ENCODE measurements at places on chromosomes 4 and X.

DNA sequence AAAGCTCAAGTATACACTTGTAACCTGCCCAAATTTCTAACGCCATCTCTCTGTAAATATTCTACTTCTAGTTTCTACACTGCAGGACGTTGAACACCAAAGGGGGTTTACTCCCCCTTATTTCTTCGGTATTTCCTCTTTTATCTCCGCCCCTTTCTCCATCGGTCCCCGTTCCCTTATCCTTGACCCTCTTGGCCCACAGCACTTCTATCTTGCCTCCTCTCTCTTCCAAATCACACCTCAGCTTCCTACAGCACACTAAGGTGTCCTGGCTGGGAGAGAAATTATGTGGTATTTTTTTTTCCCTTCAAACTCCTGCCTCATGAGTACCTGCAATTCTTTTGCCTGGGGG lies 715 bp downstream of the ZMAT1 start:
- peak; percentile 1 for DNase-seq

GRCh38 chr4:138305050-138305449 lies 62.9 kb upstream of the SLC7A11 start:
- DNase-seq: no peak

DNA sequence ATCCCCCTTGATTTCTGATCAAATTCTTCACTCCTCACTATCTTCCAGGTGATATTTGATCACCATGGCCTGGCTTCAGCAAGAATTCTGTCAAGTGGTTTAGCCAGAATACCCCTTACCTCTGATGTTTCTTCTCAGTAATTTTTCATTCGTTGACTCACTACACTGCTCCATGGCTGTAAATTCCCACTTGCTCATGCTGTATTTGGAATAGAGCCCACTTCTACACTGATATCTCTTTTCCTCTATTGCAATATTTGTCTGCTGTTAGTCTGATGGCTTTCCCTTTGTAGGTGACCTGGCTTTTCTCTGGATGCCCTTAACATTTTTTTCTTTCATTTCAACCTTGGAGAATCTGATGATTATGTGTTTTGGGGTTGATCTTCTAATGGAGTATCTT lies 73.9 kb upstream of the DIPK2B start:
- DNase-seq: no peak

- DNase-seq: no peak
These were observed 479.8 kb downstream of the KLHL13 start for GRCh38 chrX:117636826-117637225.

DNA sequence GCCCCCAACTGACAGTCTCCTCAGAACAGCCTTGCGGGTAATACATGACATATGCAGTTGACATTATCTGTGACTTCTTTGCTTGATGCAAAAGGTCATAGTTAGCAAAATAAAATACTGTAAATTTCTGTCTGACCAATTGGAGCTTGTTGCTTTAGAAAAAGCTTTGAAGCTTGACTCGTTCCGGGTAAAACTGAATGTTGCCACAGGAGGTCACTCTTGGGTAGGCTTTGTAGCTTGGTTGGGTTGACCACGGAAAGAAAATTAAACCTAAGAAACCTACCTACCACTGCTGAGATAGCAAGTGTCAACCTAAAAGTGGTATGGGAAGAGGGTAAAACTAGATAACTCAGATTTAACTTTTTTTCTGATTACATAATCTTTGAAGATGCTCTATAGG lies 23.2 kb downstream of the PRPS2 start:
- peak; percentile 32 for DNase-seq

DNA sequence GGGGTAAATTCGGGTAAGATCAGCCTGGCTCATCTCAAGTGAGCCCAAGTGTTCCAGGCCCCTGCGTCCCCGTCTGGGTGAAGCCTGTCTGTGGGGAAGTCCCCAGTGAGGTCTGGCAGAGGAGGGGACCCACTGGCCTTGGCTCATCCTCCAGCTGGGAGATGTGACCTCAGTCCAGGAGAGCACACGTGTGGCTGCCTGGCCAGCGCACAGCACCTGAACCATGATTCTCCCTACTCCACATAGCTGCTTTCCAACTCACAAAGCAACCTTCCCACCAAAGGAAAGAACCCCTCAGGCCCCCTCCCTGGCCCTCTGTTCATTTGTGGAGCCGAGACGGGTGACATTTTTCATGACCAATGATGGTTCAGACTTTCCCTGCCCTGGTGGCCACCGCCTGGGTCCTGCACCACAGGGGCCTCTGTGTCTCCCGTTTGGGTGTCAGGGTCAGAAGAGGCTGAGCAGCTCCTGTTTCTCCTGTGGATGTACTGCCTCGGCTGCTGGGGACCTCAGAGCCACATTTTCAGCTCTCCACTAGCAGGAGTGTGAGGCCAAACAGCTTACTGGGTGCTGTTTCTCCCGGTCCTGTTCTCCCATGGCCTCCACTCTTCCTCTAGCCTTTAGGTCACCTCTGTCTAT lies 111.4 kb downstream of the CPZ start:
- no peak for DNase-seq

DNA sequence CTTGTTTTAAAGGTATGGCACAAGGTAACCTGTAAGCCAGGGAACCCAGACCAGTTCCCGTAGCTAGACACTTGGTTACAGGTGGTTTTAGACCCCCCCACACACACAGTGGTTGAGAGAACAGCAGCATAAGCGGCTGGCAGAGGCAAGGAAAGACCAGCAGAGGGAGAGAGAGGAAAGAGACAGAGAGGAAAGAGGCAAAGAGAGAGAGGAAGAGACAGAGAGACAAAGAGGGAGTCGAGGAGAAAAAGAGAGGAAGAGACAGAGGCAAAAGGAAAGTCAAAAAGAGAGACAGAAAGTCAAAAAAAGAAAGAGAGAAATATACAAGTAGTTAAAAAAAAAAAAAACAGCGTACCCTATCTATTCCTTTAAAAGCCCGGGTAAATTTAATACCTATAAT lies 19.5 kb upstream of the PCSK1N start:
- DNase-seq: no peak

- DNase-seq: no peak
These were observed 26.9 kb downstream of the CSF2RA start for GRCh38 chrX:1295550-1295949.

DNA sequence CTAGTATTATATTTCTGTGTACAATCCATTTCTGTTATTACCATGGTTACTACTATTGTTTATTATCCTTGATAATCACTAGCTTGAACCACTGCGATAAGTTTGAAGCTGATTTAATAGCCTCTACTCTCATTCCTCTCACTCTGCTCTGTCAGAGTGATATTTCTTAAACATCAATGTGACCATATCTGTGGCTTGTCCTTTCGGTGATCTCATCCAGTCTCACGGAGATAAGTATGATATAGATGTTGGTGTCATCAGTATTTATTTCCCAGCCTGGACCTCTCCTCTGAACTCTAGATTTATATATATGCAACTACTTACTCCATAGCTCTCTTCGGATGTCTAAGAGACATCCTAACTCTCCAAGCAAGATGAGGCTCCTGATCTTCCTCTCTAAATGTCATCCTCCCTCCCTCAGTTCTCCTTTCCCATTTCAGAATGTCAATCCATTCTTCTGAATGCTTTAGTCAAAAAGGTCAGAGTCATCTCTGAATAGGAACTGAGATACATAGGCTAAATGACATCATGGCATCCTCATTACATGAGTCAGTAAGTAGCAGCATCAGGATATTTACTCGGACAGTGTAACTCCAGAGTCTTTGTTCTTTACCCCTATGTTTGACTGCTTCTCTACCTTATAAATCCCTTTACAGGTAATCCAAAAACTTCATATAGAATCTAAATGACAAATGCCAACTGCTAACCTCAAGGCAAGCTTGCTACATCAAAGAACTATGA lies 129.5 kb downstream of the PACRGL start:
- no peak for DNase-seq

DNA sequence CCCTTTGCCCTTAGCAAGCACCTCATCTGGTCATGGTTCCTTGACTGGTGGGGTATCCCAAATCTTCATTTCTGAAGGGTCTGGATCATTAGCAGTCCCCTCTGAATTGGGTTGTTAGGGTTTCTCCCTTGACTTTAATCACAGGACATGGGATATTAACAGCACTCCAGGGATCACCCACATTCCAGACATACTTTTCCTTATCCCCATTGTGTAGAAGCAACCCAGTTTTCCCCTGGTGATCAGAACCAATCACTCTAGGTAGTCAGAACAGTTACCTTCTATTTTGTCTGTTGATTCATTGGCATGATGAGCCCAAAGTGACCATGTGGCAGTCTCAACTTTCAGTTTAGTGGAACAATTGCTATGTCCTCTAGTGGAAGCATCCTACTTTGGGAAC lies 29.1 kb upstream of the GRSF1 start:
- DNase-seq: no peak

- peak; percentile 3 for DNase-seq
These were observed 112.9 kb upstream of the AGA start for GRCh38 chr4:177555007-177555574.
